AG10803 (cell line): ENCODE measurements at places on chromosomes 11 and 22.

- DNase-seq = no peak
Observed at GRCh38 chr11:17412488-17413180, 24.2 kb upstream of the KCNJ11 start.

DNA sequence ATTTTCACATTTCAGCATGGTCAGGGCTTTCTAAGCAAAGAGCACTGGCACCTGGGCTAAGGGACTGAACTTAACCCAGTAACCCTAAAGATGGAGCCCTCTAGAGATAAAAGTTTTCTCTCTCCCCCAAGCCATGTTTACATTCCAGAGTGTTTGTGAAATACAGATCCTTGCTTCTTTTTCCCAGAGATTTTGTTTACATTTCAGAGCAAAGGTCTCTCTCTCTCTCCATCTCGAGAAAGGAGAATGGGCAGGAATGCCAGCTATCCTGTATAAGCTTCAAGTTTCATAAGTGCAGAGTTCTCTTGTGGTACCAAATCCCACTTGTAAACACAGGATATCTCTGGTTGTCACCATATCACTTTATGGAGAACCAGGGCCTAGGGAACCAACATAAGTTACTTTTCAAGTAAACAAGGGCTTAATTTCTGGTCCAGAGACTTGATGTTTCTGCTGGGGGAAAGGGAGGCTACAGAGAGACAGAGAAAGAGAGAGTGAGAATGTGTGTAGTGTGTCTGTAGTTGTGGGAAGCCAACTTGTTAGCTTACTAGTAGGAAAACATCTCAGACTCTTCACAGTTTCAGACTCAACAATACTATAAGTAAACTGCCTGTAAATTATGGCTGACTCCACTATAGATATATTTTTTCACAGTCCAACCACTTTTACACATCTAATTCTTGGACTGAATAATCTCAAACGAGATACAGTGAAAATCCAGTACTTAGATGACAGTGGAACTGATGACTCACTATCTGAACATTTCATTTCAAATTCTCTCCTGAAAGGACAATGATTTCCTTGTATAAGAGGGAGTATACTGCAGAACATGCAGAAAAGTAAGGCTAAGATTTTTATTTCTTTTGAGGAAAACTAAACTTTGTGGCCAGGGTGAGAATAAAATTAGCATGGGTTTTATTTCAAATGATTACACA is 76.2 kb downstream of the ARHGAP32 start:
- DNase-seq = peak; percentile 69

DNA sequence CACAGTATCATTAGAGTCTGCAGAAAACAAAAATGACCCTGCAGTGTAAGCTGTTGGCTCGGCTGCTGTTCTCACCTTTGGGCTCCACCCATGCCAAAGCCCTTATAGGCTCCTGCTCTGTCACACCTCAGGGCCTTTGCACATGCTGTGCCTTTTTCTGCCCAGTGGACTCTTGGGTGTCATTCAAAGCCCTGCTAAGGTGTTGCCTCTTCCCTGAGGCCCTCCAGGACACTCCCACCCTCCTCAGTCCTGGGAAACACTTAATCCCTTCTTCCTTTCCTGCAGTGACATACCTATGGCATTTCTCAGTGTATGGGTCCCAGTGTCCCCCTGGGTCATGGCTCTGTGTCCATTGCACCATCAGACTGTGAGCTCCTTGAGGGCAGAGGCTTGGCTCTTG is 29.1 kb upstream of the CACNG2 start:
- DNase-seq = no peak

GRCh38 chr11:88631497-88631896 is 294.0 kb upstream of the CTSC start:
- DNase-seq = no peak

DNA sequence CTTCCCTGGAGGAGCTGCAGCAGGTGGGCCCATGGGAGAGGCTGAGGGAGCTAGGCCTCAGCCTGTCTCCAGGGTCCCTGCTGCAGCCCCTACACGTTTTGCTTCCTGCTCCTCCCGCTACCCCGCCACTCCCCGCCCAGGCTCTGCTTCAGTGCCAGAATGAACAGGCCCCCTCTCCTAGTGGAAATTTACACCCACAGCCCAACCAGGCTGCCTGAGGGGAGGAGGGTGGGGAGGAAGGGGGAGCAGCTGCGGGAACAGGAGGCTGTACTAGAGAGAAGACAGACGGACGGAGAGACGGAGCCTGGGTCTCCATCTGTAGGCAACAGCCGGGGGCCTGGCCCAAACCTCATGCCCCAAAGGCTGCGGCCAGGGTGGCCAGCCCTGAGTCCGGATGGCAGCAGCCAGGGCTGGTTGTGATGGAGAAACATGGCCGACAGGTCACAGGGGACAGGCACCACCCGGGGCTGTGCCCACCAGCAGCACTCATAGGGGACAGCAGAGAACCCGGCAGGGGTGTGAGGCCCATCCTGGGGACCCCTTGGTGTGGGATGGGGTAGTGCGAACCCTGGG is 20.6 kb downstream of the FLRT1 start:
- no peak for DNase-seq
